ENCODE measurements at places on chromosomes 7 and 10.
A peak's percentile ranks its signal among the peaks of the same experiment; 100 is the strongest.

GRCh38 chr10:80474941-80475340 lies 20.8 kb downstream of the TSPAN14 start:
- peak; percentile 26 for DNase-seq

DNA sequence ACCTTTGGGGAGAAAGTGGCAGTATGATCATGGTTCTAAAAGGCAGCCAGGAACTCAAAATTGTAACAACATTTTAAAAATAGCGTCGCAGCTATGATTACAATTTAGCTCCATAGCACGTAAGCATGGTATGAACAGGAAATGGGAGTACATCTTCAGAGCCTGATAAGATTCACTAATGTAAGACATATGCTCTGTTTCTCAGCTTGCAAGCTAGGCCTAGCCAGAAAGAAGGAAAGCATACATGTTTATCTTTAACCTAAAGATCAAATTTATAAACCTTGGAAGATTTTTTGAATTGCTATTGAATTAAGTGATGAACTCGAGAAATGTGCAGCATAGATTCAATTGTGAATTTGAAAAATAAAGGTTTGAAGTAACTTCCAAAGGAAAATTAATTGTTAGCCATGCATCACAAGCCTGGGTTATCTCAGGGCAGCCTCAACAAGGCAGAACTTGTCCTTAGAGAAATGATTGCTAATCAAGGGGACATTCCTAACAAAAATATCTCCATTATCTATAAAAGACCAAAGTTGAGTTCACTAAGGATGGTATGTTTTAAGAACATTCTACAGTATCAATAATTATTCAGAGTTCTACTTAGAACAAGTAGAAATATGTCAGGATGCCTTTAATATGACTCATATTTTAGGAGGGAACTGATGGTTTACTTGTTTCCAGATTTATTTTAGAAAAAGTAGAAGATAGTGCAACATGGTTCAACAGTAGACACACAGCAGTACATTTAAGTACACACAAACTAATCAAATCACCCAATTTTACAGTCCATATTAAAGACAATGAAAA lies 38.8 kb upstream of the SEPTIN7 start:
- no peak for DNase-seq

DNA sequence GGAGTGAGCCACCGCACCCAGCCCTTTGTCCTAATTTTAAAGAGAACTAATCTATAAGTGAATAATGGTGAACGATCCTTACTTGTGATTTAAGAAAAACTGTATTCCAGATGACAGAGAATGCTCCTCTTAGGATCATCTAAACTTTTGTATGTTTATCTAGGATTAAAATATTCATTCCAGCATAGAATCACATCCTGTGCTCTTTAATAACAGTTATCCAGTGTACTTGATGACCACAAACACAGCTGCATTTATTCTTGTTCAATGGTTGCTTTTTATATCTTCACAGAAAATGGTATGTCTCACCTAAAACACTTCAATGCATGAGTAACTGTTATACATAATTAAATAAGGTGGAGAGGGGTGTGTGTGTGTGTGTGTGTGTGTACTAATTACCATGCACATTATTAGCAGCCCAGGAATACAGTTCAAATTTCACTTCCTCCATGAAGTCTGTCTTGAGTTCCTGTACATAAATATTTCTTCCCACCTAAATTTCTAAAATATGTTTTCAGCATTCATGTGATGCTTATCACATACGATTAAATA lies 38.5 kb upstream of the SEMA3C start:
- DNase-seq, result no peak

GRCh38 chr7:80313067-80313626 lies 178.5 kb downstream of the GNAI1 start:
- no peak for DNase-seq

DNA sequence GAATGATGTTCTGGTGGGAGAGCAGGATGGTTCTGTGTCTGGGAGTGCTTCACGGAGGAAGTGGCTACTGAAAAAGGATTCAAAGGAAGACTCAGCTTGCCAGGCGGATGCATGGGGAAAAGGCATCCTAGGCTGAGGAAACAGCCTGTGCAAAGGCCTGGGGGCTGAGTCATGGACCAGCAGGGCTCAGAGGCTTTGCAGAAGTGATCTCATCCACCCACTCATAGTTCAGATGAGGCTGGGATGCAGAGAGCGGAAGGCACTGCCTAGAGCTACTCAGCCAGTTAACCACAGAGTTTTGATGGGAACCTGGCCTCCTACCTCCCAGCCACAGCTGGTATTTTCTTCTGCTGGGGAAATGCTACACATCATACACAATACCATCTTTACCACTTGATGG lies 15.8 kb upstream of the ADAMTS14 start:
- no peak for DNase-seq

DNA sequence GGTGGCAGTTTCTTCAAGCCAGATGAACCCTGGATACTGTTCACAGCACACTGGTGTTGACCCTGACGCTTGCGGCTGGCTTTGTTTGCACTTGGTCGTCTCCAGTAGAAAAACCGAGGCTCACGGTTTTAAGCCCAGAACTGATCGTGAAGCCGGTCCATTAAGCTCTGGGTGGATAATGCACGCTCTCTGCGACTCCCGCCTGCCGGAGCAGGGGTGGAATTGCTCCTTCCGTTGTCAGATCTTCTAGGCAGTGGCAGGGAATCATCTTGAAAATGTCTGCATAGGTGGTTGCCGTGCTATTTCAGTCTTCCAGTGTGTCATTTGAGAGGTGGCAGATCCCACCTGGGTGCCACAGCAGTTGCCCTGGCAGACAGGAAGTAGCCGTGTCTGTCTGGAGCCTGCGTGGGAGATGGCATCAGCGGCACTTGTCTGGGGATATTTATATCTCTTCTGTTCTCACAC lies 35.9 kb upstream of the AP5Z1 start:
- DNase-seq, result peak; percentile 28

GRCh38 chr10:102603946-102604345 lies 40.3 kb upstream of the TRIM8 start:
- DNase-seq, result no peak

- no peak for DNase-seq
Observed at GRCh38 chr10:15370212-15370855, 755 bp downstream of the FAM171A1 start.

- DNase-seq, result no peak
Observed at GRCh38 chr10:132648851-132649528, 111.4 kb downstream of the INPP5A start.

- no peak for DNase-seq
Observed at GRCh38 chr10:33937036-33937730, 602.7 kb upstream of the NRP1 start.

DNA sequence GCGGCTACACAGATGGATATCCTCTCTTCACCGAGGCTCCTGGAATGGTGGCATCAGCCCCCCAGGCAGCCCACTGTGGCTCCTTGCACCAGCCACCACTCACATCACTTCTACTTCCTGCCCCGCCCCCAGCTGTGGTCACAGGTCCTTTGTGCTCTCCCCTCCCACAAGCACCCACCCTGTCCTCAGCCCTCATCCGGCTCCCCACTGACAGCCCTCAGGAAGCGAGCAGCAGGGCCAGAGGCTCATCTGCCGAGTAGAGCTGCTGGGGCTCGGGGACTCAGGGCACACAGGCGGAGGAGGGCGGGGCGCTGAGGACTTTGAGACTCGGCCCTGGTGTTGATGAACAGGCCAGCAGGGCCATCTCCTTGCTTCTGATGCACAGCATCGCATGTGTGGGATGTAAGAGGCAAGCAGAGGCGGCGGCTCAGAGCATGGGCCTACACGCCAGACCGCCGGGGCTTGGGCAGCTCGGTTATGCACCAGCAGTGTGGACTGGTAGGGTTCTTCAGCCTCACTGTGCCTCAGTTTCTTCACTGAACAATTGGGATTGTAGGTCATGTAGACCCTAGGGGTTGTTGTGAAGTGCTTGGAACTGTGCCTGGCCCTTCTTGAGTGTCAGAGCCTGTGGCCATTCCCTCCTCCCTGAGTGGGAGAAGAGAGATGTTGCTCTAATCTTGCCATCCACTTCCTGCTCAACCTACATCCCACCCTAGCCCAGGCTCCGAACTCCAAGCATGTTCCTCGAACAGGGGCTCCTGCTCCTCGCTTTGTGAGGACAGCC lies at the start of gene PRF1:
Gene PRF1, minus strand, starts transcription at position 77 of the 784 bp plus-strand sequence. CDS start 1,839 bp downstream, outside the sequence.
- DNase-seq, result no peak

GRCh38 chr7:107186240-107186639 lies 17.4 kb downstream of the HBP1 start:
- DNase-seq, result no peak

GRCh38 chr10:44958196-44958897 lies 1.3 kb upstream of the RASSF4 start:
- DNase-seq, result no peak
